Stimulated activated CD8-positive, alpha-beta memory T cell treated with anti-CD3 and anti-CD28 coated beads, Interleukin-7, amount 100 ng/mL, for 1 hour (primary cell): ENCODE measurements at places on chromosomes 4 and X.

DNA sequence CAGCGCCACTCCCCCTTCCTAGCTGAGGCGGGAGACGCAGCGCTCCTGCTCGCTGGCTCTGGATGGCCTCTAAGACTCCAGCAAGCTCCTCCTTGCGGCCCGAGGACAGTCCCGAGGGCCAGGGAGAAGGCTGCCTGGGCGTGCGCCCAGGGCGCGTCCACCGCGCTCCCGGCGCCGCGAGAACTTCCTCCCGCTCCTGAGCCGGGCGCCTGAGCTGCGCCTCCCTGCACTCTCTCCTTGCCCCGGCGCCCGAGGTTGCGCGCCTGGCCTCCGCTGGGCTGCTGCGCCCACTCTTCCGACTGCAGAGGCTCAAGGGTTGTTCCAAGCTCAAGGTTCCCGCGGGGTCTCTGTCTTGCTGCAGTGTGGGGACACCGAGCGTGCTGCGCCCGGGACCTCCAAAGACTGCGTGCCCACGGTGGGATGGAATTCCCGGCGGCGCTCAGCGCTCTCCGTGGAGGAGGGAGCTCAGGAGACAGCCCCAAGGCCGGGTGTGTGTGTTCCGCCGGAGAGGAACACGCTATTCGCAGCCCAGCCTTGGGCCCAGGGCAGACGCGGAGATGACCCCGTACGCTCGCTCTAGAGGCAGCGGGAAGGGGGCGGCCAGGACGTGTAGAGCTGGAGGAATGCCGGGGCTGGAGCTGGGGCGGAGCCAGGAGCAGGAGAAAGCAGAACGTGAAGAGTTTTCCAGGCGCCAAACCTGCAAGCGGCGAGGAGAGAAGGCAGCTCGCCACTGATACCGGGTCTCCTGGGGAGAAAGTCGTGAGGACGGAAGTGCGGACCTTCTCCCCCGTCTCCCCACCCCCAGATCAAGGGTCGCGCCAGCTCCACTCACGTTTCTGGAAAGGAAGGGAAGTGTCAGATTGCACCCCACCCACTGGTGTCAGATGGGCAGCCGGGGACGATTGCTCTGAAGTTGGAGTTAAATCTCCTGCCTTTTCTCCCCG lies at the start of gene ARHGAP6:
ARHGAP6 (minus strand) TSS at position 753 of the 944 bp plus-strand sequence. CDS start 1,092 bp downstream, outside the sequence.
- no peak for DNase-seq

GRCh38 chr4:108774809-108775530 lies 12.1 kb upstream of the ETNPPL start:
- no peak for DNase-seq

GRCh38 chrX:119728487-119728886 lies 29.9 kb upstream of the SOWAHD start:
- DNase-seq = no peak

DNA sequence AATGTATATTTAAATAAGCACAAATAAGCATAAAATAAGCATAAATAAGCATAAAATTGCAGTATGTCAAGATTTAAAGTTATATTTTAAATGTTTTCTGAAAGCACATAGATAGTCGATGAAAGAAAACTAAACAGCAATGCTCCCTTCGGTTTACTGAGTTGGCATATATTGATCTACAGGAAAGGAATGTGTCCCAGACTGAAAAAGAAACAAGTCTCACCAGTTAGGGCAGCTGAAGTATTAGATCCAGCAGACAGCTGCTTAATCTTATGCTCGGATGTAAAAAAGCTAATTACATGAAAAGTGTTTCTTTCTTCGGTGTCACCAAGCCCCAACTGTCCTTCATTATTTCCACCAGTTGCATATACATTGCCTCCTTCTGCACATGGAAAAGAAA lies 8.7 kb downstream of the RPGR start:
- DNase-seq = no peak

DNA sequence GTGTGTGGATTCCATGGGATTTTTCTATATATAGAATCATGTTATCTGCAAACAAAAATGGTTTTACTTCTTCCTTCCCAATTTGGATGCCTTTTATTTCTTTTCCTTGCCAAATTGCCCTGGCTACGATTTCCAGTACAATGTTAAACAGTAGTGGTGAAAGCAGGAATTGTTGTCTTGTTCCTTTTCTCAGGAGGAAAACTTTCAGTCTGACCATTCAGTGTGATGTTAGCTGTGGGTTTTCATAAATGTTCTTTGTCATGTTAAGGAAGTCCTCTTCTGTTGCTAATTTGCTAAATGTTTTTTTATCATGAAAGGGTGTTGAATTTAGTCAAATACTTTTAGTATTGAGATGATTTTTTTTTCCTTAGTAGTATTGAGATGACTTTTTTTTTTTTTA lies 10.9 kb downstream of the SAP30 start:
- DNase-seq = no peak

DNA sequence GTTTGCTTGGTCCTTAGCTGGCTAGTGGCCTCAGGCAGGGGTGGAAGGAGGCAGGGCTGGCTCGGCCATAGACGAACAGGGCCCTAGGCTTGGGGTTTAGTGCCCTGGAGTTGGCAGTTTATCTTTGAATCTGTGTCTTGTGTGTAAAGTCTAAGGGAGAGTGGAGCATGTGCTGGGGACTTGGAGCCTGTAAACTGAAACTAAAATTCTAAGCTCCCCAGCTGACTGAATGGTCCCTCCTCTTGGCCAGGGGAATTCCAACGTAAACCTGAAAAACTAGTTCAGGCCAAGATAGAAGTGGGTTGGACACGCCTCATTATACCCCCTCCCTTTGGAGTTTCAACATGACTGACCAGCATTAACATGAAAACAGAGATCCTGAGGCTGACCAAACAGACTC lies 46.1 kb upstream of the GPR78 start:
- no peak for DNase-seq

DNA sequence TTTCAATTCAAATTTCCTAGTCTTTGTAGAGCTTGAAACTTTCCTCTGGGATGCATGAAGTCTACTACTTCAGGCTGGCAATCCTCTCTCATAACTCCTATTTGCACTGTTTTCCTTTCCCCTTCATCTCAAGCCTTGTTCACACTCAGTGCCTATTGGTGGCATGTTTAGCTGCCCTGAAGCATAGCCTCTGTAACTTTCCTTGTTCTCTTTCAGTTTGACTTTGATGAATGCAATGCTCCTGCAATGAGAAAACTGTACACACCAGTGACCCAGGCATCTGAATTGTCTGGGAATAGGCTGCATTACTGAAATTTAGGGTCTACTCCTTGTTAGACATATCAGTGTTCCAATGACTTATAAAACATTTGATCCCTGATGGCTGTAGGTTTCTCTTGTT lies 81.7 kb downstream of the ANK2 start:
- DNase-seq = no peak

GRCh38 chrX:34144246-34144645 lies 12.1 kb upstream of the FAM47A start:
- no peak for DNase-seq

GRCh38 chr4:120399826-120400225 lies 333.2 kb upstream of the MAD2L1 start:
- no peak for DNase-seq

DNA sequence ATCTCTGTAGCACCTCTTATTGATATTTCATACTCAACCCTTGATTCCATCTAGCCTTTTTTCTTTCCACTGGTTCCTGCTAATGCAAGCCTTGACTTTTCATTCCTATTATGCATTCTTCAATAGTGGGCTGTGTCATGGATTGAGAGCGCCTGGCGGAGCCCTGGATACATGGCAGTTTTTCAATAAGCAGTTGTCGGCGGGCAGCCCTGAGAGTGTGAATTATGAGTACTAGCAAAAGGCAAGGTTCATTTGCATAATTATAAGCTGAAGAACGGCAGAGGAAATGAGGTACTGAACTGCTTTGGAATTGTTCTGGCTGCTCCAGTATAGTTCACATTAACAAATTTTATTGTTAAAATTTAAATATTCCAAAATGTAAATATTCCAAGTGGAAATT lies 339.7 kb upstream of the VCX start:
- no peak for DNase-seq

- DNase-seq = no peak
These were observed 14.3 kb upstream of the FAM3A start for GRCh38 chrX:154530286-154530685.

DNA sequence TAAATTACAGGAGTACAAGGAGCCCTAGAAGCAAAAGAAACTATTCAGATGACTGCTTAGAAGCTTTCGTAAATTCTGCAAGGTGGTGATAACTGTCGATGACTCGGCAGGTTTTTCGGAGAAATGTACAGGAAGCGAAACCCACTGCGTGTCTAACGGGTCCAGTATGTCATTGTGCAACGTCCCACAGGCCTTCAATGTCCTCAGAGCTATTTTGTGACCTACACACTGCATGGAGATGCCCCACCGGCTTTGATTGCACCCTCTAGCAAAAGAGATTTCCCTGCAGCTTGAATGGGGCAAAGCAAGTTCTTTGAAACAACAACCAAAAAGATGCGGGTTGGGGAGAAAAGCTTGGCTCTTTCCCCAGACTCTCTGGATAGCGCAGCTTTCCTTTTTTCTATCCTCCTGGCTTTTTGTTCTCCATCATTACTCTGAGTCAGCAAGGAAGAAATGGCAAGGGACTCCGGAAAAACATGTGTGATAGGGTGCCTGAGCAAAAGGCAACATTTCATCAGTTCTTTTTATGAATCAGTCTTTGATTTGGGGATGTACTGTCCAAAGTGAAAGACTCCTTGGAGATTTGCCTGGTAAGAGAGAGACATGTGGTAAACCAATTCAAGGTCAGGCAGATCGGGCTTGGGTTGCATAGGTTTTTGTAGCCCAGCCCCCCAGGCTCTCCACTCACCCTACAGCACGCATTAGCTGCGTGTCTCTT lies 112.0 kb upstream of the TBL1X start:
- no peak for DNase-seq

DNA sequence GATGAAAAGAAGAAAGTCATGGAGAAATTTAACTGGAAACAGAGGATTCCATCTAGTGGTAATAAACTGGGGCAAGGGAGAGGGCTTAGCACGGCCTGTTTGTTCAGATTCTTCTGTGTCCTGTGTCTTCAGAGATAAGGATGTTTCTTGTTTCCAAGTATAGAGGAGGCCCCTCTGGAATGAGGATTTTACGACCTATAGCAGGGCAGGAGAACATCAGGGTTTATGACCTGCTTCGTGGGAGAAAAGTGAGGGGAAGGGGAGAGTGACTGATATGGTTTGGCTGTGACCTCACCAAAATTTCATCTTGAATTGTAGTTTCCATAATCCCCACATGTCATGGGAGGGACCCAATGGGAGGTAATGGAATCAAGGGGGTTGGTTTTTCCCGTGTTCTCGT lies 93.0 kb upstream of the LDB2 start:
- no peak for DNase-seq

DNA sequence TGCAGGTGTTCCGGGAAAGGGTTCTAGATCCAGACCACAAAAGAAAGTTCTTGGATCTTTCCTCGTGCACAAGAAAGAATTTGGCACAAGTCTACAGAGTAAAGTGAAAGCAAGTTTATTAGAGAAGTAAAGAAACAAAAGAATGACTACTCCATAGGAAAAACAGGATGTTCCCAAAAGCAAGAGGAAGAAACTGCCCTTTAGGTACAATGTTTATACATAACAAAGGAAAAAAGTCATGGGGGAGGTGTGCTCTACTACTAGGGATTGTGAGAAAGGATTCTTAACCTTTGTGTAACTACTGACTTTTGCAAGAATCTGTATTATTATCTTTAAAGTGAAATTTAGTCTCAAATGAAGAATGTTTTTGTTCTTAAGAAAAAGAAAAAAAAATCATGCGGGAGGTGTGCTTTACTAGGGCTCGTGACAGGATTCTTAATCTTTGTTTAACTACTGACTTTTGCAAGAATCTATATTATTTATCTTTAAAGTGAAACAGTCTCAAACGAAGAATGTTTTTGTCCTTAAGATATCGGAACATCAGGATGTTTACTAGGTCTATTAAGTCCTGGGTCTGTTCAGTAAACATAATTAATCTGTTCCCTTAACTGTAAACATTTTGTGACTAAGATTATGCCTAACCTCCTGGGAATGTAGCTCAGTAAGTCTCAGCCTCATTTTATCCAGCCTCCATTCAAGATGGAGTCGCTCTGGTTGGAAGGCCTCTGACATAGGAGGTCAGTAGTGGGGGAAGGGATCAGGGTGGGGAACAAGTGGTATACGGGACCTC lies 110.4 kb upstream of the BEND4 start:
- no peak for DNase-seq

- DNase-seq = no peak
These were observed 663 bp upstream of the USP53 start for GRCh38 chr4:119211867-119212233.

- DNase-seq = no peak
These were observed 78.1 kb downstream of the NDST3 start for GRCh38 chr4:118112117-118113046.

DNA sequence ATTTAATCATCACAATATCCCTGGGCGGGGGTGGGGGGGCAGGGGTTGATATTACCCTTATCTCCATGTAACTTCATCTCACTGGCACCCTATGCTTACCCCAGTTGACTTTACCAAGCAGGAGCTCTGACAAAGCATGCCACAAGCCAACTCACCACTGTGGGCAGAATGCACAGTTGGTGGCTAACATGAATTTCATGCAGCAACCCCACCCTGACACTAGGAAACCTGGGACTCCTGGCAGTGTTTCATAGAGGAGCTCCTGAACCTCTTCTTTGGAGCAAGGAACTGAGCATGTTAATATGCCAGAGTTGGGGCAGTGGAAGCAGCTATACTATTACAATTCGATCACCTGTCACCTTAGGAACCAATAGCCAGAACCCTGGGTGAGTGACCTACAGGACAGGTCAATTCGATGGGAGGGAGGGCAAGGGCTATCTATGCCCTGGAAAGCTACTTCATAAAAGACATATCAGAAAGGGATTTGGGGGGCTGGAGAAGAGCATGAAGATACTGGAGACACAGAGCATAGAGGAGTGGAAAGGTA lies 97.2 kb upstream of the ACSL4 start:
- no peak for DNase-seq

GRCh38 chrX:152299787-152300186 lies 151.3 kb downstream of the GABRA3 start:
- DNase-seq = no peak

GRCh38 chrX:48983896-48984295 lies 12.3 kb upstream of the KCND1 start:
- DNase-seq = no peak

DNA sequence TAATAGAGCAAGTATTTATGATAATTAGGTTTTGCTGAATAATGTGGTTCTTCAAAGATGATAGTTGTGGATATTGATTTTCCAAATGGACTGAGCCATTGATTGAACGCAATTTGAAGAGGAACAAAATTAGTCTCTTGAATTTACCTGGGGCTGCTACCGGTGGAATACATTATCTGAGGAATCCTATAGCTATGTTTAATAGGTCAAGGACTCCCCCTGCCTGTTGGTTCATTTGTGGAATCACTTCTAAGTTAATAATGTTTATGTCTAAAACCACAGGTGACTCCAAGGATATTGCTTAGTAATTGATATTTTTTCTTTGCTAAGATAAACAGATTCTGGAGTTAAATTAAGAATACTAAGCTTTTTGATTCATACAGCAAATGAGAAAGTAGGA lies 576.0 kb upstream of the PABPC4L start:
- no peak for DNase-seq

- no peak for DNase-seq
These were observed 33.9 kb upstream of the SLC7A11 start for GRCh38 chr4:138275963-138276621.

GRCh38 chrX:155094468-155095061 lies 23.3 kb downstream of the BRCC3 start:
- no peak for DNase-seq
